IPS DF 6.9 (cell line): ENCODE measurements at places on chromosomes 12 and 14.
A peak's percentile ranks its signal among the peaks of the same experiment; 100 is the strongest.

- DNase-seq, result no peak
Observed at GRCh38 chr14:59632381-59632780, 55.8 kb upstream of the CCDC175 start.

DNA sequence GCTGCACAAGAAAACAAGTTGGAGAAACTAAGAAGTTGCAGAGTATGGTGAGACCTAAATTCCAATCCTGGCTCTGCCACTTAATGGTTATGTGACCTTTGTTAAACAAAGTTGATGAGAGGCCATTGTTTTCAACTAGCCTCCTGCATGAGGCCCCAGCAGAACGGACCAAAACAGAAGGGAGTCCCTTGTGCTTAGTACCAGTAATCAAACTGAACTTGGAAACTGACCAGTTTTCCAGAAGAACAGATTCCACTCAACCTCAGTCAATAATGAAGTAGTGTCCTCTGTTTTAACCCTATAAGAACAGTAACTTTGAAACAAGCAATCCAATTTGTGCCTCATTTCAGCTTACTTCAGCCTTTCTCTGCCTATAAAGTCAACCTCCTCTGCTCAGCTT lies 69.9 kb downstream of the C12orf56 start:
- no peak for DNase-seq

DNA sequence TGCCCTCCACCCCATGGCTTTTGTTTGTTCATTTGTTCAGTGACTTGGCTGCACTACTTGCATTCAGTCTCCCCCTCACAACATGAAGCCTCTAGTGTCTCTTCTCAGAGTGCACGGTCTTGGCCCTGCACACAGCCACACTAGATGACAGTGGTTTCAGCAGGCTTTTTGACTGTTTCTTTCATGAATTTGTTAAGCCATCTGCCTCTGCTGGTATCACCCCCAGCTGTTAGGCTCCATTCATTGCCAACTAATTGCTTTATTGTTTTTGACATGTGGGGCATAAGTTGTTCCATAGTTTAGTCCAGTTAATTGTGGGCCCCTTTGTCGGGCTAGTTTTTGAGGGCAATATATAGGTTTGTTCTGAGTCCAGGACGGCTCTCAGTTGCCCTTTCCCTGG lies 18.8 kb downstream of the OS9 start:
- DNase-seq, result no peak

GRCh38 chr12:70468741-70469140 lies 102.7 kb downstream of the KCNMB4 start:
- DNase-seq, result no peak

- no peak for DNase-seq
Observed at GRCh38 chr12:53105256-53105655, 2.0 kb downstream of the SOAT2 start.

- DNase-seq, result no peak
Observed at GRCh38 chr14:61147831-61148549, 133.1 kb downstream of the TMEM30B start.

DNA sequence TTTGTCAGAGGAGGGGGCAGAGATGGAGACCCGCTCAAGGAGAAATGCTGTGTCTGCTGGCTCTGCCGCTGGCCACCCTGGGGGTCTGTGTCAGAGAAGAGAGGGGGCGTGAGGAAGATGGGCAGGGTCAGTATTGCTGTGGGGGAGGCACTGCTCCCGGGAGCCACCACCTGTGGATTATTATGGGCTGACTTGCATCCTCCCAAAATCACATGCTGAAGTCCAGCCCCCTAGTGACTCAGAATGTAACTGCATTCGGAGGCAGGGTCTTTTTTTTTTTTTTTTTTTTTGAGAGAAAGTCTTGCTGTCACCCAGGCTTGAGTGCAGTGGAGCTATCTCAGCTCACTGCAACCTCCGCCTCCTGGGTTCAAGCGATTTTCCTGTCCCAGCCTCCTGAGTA lies 12.3 kb downstream of the ABCD4 start:
- DNase-seq, result no peak

- no peak for DNase-seq
Observed at GRCh38 chr12:108858311-108859074, 1.1 kb upstream of the SSH1 start.

DNA sequence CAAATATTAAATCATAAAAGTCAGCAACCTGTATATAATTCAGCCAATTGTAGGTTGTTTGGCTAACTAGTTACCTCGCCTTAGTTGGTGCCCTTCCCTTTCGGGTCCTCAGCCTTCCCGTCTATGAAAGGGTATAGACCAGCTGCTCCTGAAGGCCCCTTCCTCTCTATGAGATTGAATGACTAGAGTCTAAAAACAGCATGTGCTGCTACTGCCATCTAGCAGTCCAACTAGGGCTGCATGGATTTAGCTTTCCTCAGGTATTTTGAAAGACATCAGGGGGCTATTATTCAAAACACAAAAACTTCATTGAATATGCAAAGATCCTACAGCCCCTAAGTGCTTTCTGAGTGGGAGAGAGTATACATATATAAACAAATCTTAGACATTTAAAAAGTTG lies 37.0 kb upstream of the TMEM263 start:
- peak; percentile 58 for DNase-seq

- DNase-seq, result no peak
Observed at GRCh38 chr12:78746001-78746400, 118.6 kb upstream of the SYT1 start.

DNA sequence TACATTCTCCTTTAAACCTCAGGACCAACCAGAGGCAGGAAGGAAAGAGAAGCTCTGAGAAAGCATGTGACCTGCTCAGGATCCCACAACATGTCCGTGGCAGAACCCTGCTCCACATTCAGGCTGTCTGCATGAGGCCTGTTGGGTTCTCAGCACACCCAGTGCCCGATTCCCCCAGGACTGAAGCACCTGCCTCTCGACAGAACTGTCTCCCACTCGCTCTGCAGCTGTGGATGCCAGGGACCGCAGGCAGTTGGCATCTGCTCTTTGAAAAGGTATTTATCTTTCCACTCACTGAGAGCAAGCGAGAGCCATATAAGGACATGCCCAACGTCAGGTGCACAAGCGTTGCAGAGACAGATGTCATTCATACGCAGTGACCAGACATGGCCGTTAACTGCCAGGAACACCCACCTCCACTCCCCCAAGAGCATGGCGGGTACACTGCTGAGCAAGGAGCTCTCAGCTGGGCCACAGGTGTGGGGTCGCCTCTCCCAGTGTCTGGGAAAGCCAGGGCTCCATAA lies 18.9 kb downstream of the PITPNM2 start:
- DNase-seq, result no peak

GRCh38 chr12:124679533-124680371 lies 112.3 kb upstream of the NCOR2 start:
- no peak for DNase-seq

- DNase-seq, result no peak
Observed at GRCh38 chr14:74155749-74156148, 71.0 kb downstream of the LIN52 start.

GRCh38 chr14:49946320-49947141 lies 53.6 kb downstream of the ARF6 start:
- no peak for DNase-seq
